OCI-M1 (cell line): ENCODE measurements at places on chromosomes 11 and 22.

GRCh38 chr11:114148013-114148382 is 88.5 kb downstream of the ZBTB16 start:
- DNase-seq = peak; percentile 97

GRCh38 chr11:73157101-73158010 is 15.2 kb upstream of the FCHSD2 start:
- DNase-seq = peak; percentile 56

DNA sequence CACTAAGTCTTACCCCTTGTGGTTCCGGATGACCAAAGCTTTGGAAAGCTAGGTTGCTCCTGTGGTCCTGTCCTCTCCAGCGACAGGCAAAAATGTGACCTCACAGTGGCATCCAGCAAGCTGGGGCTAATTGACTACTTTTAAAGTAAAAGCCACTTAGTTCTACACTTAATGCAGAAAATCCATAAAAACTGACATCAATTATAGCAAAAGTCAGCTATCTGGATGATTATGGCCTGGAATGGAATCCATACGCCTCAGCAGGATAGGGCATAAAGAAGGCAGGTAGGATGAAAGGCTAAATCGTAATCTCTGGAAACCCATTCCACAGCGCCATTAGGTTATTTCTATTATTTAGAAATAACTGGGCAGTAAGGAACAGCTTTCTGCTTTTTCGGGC is 91.9 kb downstream of the ARL14EP start:
- DNase-seq = no peak

GRCh38 chr11:26607725-26608506 is 35.9 kb upstream of the MUC15 start:
- no peak for DNase-seq

- no peak for DNase-seq
Observed at GRCh38 chr11:27174021-27174420, 133.4 kb downstream of the BBOX1 start.
